NCI-H1694 (cell line): ENCODE measurements at places on chromosomes 1 and 21.

- no peak for DNase-seq
Measured at GRCh38 chr1:2989185-2989584, 32.1 kb upstream of the ACTRT2 start.

GRCh38 chr21:44868707-44869106 lies 4.8 kb downstream of the PTTG1IP start:
- no peak for DNase-seq

- DNase-seq, result no peak
Measured at GRCh38 chr1:245804696-245805095, 649.9 kb downstream of the KIF26B start.

GRCh38 chr1:51303315-51303714 lies 27.0 kb downstream of the TTC39A start:
- no peak for DNase-seq

- DNase-seq, result no peak
Measured at GRCh38 chr21:17612023-17612564, 607 bp downstream of the BTG3 start.

DNA sequence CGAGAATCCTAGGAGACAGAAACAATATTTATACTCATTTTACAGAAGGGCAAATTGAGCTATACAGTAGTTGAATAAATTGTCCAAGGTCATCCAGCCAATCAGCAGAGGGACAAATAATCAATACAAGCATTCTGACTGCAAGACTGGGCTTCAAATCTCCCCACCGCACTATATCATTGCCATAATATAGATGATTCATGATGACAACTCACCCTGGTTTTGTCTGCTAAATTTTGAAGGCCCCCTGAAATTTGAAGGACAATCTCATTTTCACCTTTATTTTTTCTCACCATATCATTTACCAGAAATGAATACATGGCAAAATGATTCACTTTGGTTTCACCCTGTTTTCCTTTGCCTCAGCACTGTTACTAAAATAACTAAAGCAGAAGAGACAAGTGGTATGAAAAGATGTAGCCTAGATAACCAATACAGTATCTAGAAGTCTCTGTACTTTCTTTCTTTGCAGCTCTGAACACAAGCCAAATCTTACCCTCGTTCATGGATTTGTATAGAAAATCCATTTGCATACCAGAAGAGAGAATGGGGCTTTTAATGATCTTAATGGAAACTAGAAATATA lies 292.5 kb downstream of the TTLL7 start:
- no peak for DNase-seq
